Ovary (tissue), 10 donors: ENCODE measurements at places on chromosomes 7 and 10.
A peak's percentile ranks its signal among the peaks of the same experiment; 100 is the strongest.

- DNase-seq, result no peak
These were observed 20.5 kb upstream of the PPP1R3C start for GRCh38 chr10:91653219-91653870.

- DNase-seq, result no peak
These were observed 17.0 kb downstream of the TRPV5 start for GRCh38 chr7:142916508-142916907.

- no peak for DNase-seq
These were observed 128.6 kb downstream of the OAT start for GRCh38 chr10:124289851-124290795.

DNA sequence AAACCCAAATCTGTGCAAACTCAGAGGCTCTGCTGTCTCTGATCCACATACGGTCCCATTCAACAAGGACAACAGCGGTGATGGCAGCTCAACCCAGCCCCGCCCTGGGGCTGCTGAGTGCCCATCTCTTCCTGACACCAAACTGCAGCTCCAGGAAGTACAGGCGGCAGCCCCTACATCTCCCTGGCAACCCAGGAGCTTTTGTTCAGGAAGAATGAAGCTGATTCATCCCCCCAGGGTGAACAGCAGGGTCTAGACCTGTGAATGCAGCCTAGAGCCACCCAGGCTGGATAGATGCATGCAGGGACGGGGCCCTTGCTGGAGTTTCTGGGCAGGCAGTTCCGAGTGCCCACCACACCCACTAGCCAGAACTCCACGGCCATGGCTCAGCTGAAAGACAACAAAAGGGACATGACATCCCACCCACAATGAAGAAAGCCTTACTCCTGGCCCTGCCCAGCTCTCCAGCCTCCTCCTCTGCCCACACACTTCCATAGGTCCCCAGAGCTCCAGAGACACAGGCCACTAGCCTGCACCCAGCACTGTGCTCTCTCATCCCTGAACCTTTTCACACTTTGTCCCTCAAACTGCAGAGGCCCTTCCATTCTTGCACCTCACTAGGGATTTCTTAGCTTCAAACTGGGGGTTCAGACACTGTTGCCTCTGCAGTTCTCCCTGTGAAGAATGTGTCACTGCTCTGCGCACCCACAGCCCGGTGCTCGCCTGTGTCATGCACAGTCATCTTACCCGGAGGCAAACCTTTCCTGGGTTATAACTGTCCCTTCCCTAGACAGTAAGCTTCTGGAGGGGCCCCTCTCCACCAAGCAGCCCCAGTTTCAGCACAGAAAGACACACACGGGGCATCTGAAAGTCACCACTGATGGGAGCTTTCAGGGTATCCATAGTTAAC, 99.1 kb downstream of the GRID1 start:
- DNase-seq, result no peak

- no peak for DNase-seq
These were observed 249.7 kb downstream of the DNAJB6 start for GRCh38 chr7:157586426-157586955.

DNA sequence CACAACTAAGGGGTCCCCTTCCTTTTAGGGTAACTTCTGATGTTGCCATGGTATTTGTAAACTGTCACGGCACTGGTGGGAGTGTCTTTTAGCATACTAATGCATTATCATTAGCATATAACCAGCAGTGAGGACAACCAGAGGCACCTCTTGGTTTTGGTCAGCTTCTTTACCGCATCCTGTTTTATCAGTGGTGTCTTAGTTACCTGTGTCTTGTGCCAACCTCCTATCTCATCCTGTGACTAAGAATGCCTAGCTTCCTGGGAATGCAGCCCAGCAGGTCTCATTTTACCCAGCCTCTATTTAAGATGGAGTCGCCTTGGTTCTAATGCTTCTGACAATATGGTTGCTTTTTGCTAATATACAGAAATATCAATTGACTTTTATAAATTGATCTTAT, 54.9 kb downstream of the AHCYL2 start:
- DNase-seq, result no peak

DNA sequence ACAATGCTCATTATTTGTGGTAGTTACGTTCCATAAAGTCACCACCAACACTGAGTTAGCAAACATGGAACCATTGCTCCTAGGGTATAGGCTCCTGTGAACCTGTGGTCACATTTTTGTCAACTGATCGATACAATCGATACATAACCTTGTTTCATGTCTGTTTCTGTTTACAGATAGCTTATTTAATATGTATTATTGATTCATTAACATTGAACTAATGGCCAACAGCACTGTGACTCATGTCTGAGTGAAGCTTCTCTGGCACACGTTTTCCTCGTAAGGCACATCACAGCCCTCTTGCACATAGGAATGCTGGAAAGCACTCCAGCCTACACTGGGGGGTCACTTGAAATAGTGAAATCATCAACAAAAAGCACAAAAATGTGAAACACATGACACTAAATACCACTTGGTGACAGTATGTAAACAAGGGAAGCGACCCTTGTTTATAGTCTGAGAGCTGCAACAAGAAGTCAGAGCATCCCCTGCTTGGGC, 27.0 kb downstream of the GHRHR start:
- no peak for DNase-seq

DNA sequence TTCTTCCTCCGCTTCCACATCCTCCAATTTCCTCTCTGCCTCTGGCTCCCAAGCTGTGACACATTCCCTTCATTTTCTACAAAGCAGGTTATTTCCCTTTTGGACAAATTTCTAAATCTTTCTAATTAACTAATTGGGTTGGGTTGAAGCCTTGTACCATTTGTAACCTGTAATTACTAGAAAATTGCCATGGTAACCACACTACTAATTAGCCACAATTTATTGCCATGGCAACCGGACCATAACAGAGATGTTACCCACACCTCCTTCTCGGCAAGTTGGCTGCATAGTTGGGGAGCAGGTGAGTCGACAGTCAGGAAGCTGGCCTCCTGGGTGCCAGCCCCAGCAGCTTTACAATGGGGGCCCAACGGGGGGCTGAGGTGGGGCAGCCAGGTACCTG, 61.6 kb downstream of the GOLGA7B start:
- DNase-seq, result no peak

DNA sequence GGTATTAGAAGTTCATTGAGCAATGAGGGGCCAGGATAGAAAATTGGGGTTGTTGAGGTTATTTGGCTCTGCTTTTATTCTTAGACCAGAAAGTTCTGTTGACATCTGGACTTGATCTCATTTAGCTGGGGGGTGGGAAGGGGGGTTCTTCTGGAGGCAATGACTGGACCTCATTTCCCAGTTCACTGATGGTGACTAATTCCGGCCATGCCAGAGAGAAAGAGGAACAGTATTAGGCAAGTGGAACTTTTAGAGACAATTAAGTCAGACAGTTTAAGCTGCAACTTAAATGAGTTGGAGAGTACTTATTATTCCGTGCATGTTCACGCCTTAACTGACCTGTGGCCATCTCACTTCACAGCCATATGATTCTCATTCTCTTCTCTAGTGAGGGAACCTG, 512.5 kb downstream of the REEP3 start:
- no peak for DNase-seq

- DNase-seq, result no peak
These were observed 106.9 kb downstream of the AOAH start for GRCh38 chr7:36617408-36617807.

GRCh38 chr7:32079510-32079909, 9.3 kb upstream of the PDE1C start:
- DNase-seq, result no peak

DNA sequence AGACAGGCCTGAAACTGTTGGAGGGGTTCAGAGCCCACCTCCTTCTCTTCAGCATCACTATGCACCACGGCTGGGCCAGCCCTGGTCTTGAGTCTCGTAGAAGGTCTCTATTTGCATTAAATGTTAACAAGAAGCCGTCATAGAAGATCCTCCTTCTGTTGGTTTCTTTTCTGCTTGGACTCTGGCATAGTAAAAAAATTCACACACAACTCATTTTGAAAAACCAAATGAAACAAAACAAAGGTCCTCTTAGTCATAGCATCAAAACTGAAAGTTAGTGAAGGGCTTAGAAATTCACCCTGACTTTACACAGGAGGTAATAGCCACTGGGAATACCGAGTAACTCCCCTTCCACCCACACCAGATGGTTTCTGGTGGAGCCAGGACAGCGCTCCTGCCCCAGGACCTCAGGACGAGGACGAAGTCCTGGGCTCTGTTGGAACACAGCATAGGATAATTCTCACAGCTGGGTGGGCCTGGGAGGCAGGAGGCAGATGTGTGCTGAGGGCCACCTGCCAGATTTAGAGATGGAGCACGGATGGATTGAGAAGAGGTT, 248.4 kb upstream of the KLF6 start:
- no peak for DNase-seq

- no peak for DNase-seq
These were observed 605.4 kb downstream of the INHBA start for GRCh38 chr7:41097501-41097900.

GRCh38 chr10:129958629-129959543, 5.2 kb downstream of the EBF3 start:
- no peak for DNase-seq

GRCh38 chr10:49189422-49189821, 1.2 kb upstream of the TMEM273 start:
- no peak for DNase-seq

DNA sequence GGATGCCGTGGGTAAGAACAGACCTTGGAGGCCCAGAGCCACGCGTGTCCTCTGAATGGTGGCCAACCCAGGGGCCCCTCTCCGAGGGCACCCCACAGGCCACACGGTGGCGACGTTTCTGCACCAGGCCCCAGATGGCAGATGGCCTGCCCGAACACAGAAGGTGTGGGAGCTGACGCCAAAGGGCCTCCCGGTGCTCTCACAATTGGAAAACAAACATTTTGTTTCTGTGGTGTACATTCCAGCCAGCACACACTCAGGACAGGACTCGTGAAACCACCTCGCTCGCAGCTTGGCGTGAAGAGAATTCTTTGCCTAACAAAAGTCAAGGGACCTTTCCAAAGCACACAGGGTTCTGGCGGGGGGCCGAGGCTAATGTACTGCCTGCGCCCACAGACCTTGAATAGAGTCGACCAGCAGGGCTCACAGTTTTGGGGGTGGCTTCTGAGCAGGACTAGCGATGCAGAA, 112.1 kb downstream of the FAM53B start:
- peak; percentile 68 for DNase-seq
